ENCODE measurements at places on chromosomes 11 and 22.

DNA sequence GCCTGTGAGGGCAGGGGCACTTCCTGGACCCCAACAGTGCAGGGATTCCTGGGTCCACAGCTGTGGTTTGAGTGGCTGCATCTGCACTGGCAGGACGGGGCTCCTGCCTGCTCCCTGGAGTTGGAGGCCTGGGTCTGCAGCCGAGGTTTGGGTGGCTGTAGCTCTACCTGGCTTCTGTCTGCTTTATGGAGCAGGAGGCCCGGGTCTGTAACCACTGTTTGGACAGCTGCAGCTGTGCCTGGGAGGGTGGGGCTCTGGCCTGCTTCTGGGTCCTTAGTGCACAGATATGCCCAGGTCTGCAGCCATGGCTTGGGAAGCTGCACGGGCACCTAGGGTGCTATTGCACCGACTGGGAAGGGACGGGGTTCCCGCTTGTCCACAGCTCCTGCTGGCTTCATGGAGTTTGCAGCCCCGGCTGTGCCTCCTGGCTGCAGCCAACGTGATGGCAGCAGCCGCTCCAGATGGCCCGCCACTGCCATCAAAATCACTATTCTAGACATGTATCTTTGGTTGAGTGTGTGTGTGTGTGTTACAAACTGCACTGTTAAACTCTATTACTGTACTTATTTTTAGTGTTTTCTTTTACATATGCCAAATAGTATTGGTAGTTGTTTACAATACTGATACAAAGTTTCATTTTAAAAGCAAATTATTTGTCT lies 412.3 kb upstream of the KIRREL3 start:
- DNase-seq = no peak

DNA sequence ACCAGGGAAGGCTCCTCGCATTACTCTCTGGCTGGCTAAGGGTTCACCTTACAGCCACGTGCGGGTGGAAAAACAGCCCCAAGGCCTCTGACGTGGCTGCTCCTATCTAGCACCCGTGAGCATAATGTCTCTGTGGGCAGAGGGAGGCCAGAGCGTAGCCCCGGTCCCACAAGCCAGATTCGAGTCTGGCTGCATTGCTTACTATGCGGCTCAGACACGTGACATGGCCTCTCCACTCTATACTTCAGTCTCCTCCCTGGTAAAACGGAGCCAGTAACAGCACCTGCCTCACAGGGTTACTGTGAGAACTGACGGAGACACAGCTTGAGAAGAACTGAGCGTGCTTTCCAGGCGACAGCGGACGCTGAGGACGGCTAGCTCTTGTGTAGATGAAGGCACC lies 105.8 kb upstream of the BID start:
- DNase-seq = no peak

DNA sequence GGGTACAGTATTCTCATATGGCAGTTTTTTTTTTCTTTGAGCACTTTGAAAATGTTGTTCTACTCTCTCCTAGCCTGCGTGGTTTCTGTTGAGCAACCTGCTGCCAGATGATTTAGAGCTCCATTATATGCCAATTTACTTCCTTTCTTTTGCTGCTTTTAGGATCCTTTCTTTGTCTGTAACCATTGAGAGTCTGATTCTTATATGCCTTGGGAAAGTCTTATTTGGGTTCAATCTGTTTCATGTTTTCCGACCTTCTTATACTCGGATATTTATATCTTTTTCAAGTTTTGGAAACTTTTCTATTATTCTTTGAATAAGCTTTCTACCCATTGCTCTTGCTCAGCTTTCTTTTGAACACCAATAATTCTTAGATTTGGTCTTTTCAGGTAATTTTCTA lies 138.1 kb upstream of the RAG2 start:
- no peak for DNase-seq

DNA sequence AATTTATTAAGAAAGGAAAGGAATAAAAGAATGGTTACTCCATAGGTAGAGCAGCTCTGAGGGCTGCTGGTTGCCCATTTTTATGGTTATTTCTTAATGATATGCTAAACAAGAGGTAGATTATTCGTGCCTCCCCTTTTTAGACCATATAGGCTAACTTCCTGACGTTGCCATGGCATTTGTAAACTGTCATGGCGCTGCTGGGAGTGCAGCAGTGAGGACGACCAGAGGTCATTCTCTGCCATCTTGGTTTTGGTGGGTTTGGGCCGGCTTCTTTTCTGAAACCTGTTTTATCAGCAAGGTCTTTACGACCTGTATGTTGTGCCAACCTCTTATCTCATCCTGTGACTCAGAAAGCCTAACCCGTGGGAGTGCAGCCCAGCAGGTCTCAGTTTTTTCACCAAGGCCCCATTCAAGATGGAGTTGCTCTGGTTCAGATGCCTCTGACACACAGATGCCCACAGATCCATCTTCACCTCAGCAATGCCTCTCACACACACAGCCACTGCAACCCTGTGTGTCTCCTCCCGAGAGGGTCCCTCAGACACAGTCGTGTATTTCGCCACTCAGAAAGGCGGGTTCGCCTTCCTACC lies 16.4 kb upstream of the JAM3 start:
- DNase-seq = no peak

GRCh38 chr11:100769165-100769564 lies 82.1 kb downstream of the ARHGAP42 start:
- DNase-seq = no peak
